ENCODE measurements at places on chromosomes 3 and 15. TPM values are rescaled to one million over a fixed set of nuclear protein-coding genes. Genes with fewer than 3 reads are reported as not detected.

The CCDC80 gene
- total RNA-seq, result 69.6 TPM

The COLQ gene
- total RNA-seq, result 1.1 TPM

The TPRG1 gene
- total RNA-seq, result 21.6 TPM

DNA sequence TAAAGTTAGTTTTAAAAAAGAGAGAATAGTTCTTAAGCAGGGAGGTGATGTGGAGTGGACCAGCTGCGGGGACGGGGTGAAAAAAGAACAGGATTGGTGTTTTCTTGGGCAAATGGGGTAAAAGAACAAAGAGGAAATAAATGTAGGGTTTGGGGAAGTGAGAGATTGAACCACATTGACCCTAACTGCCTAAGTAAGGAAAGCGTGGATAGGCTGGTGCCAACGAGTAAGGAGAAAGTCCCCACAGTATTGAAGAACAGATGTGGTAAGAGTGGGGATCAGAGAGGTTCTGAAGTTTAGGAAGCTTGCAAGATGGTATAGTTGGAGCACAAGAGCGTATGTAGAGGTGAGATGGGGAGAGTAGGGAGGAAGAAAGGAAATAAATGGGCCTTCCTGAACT, 17.0 kb downstream of the IREB2 start:
- DNase-seq, result no peak

- DNase-seq, result no peak
Measured at GRCh38 chr15:31285772-31286261, 40.8 kb upstream of the KLF13 start.

GRCh38 chr3:138051947-138052802, 42.2 kb downstream of the CLDN18 start:
- no peak for DNase-seq

DNA sequence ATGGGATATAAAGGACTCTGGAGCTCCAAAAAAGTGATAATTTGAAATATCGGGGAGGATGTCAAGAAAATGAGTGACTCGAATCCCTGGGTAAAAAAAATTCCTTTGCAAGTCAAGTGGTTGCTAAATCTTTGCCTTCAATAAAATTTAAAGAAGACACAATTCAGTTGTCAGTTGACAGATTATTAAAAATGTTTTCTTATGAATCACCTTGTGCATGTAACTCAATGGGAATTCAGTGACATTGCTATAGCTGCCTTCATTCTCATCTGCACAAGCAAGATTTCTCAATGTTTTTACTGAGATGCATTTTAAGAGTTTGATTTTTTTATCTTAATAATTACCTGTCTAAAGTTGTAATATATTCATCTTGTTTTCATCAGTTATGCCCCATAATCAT, 264.0 kb upstream of the IL12A start:
- DNase-seq, result no peak

DNA sequence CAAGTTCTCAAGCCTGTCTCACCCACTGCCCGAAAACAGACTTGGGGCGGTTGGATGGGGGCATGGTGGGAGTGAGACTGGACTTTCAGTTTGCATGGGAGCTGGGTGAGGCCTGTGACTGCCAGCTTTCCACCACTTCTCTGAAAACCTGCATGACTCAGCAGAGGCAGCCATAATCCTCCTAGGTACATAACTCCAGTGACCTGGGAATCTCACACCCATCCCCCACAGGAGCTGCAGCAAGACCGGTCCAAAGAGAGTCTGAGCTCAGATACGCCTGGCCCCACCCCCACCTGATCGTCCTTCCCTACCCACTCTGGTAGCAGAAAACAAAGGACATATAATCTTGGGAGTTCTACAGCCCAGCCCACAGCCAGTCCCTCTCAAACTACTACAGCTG, 107.2 kb downstream of the NSMCE3 start:
- no peak for DNase-seq

GRCh38 chr3:129512595-129512994, 15.8 kb upstream of the RHO start:
- no peak for DNase-seq

GRCh38 chr3:30512576-30512975, 93.8 kb upstream of the TGFBR2 start:
- no peak for DNase-seq

The IL16 gene
- 5.5 TPM for total RNA-seq

The SLC27A2 gene
- 5.0 TPM for total RNA-seq

GRCh38 chr3:36954452-36955134, 9.7 kb upstream of the TRANK1 start:
- DNase-seq, result no peak

The DLL4 gene
- total RNA-seq, result 4.6 TPM

DNA sequence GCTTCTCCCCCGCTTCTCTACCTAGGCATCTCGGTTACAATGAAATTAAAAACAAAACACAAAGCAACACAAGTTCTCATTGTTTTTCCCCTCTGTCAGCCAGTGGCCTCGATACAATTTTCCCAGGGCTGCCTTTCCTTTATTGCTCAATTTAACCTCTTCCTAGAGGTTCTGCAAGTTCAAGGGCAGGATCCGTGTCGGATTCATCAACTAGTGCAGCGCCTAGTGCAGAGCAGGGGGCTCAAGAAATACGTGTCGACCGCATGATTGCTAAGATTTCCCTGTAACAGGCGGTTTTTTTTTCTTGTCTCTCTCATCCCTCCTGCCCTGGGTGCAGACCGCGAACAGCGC, 1.4 kb upstream of the BHLHE40 start:
- DNase-seq, result no peak

DNA sequence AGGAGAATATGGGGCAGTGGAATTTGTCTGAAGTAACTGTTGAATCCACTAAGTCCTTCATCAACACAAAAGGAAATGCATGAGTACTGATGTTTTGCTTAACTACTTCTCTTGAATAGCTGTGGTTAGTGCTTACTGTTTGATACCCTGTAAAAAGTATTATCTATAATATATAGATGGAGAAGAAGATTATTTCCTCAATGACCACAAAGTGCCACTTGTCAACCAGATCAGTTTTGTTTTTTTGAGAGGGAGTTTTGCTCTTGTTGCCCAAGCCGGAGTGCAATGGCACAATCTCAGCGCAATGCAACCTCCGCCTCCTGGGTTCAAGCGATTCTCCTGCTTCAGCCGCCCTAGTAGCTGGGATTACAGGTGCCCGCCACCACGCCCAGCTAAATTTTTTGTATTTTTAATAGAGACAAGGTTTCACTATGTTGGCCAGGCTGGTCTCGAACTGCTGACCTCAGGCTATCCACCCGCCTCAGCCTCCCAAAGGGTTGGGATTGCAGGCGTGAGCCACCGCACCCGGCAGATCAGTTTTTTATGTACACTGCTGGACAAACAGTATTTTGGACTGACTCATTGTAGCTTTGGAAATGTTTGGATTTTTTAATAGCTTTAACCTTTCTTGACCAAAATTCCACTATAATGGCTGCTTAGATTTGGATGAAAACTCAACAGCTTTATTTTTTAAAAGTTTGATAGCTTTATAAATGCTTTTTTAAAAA, 1.5 kb upstream of the RPLP1 start:
- no peak for DNase-seq

GRCh38 chr3:65245133-65246063, 557.6 kb upstream of the ADAMTS9 start:
- DNase-seq, result no peak

- DNase-seq, result no peak
Measured at GRCh38 chr15:94749811-94750617, 518.7 kb downstream of the MCTP2 start.

- DNase-seq, result no peak
Measured at GRCh38 chr3:32297366-32297765, 58.9 kb downstream of the CMTM8 start.

DNA sequence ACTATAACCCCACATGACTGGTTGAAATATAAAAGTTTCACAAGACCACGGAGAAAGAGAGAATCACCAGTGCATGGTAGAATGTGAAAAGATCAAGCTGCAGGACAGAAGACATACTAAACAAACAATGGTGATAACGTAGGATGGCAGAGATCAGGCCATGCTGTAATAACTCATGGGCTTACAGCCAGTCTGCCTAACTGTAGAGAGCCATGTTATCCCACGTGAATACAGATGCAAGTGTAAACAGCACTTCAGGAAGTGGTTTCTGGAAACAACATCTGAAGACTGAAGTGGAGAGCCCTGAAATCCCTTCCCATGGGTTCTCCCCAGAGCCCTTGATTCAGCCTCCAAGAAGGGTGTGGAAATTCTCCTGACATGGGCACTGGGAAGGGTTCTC, 103.2 kb upstream of the SLCO2A1 start:
- DNase-seq, result no peak

- no peak for DNase-seq
Measured at GRCh38 chr3:128965818-128966217, 28.1 kb downstream of the CFAP92 start.

The ZFYVE19 gene
- 33.2 TPM for total RNA-seq

The MON1A gene
- total RNA-seq, result 14.3 TPM

DNA sequence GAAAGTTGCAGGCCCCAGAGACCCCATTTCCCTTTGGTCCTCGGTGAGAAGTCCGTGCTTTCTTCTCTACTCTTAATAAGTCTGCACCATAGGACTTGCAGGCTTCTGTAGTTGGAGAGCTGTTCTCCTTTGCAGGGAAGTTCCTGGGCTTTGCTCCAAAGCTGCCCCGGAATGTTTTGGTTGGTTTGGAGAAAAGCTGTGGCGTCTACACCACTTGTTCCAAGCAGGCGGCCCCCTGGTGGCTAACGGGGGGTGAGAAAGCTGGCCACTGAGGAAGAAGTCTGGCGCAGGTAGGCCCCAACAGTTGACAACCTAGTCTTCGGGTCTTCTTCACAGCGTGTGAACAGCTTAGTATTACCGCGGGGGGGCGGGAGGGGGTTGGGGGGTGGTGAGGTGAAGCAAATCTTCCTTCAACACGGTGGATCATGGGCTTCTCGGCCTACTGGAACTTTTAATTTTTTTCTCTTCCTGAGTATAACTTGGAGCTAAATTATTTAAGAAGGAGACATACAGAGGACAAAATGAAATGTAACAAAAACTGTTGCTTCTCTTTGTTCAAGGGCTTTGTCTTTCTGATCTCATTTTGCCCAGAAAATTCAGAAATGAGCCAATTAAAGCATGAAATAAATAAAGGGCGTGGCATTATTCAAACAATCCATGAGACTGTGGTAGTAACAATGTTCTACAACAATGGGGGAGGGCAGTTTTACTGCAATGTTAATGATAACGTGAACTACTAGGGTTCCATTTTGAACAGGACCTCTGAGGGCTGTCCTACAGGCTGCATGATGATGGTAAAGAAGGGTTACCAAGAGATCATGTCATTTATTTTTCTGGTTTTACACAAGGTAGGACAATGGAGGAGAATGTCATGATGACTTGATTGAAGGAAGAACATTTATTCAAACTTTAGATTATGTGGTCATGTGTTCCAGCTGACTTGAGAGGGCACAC, 2.2 kb upstream of the THRB start:
- DNase-seq, result no peak

GRCh38 chr3:187084126-187084525, 55.2 kb downstream of the RPL39L start:
- no peak for DNase-seq

GRCh38 chr3:193943200-193943599, 192.7 kb upstream of the HES1 start:
- no peak for DNase-seq

GRCh38 chr3:81763001-81763400, 1.6 kb upstream of the GBE1 start:
- no peak for DNase-seq

The MKRN3 gene
- total RNA-seq, result 6.7 TPM

The MNS1 gene
- 0.95 TPM for total RNA-seq

- DNase-seq, result no peak
Measured at GRCh38 chr3:93906245-93906644, 67.5 kb downstream of the PROS1 start.

GRCh38 chr15:85865070-85865684, 70.5 kb upstream of the KLHL25 start:
- no peak for DNase-seq

DNA sequence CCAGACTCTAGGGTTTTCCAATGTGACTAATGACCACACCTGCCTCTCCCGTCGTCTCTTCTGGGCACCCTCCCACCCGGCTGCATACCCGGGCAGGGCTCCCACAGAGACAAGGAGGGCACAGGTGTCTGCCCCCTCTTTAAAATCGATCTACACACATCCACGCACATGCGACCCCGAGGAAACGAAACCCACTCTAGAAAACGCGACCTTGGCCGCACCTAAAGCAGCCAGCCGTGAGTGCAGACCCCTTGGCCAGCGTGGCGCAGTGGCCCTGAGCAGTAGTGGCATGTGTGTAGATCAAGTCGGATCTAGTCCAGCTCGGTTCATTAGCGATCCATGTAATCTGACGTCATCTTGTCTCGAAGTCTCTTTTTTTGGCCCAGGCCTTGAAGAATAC, 151.8 kb downstream of the NSMCE3 start:
- DNase-seq, result no peak

GRCh38 chr3:15207836-15208504, 1.9 kb downstream of the CAPN7 start:
- DNase-seq, result no peak

GRCh38 chr3:45896956-45897355, 10.6 kb downstream of the CCR9 start:
- no peak for DNase-seq

GRCh38 chr3:106811376-106811775, 565.9 kb upstream of the CCDC54 start:
- no peak for DNase-seq

DNA sequence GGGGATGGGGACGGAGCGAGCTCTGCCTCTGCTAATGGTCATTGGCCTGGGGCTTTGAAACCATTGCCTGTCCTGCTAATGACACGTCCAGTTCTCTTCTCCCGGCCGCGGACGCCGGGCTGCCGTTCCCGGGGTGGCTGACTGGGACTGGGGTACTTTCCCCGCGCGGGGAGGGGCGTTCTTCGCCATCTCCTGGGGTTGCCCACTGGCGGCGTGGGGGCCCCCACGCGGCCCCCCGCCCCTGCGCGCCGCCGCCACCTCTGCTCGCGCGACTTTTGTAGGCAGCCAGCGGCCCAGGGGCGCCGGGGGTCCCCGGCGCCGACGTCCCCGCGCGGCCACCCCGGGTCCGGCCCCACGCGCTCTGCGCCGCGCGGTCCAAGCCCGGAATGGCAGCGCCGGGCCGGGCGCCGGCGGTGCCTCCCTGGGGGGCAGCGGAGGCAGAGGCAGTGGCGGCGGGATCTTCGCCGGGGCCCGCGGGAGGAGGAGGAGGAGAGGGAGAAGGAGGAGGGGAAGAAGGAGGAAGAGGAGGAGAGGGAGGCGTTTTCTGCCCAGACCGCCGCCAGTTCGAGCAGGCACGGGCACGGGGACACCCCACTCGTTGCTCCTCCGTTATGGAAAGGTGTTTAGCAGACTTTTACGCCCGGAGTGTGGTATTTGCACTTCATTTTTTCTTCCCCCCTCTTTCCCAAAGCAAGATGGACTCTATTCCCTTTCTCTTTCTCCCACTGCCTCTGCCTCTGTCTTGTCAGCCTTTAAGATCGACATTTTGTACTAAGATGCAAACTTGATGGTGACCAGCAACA, 2.3 kb downstream of the BBX start:
- peak; percentile 14 for DNase-seq

GRCh38 chr3:12288182-12289129, at the start of gene PPARG:
Gene PPARG (plus strand): TSS chr3:12289070. CDS start chr3:12379712, 90,642 bp downstream.
- DNase-seq, result no peak

GRCh38 chr3:176937541-176937940, 259.7 kb downstream of the TBL1XR1 start:
- DNase-seq, result no peak
